ENCODE measurements at places on chromosomes 6 and 20. TPM values are rescaled to one million over a fixed set of nuclear protein-coding genes. Genes with fewer than 3 reads are reported as not detected.

DNA sequence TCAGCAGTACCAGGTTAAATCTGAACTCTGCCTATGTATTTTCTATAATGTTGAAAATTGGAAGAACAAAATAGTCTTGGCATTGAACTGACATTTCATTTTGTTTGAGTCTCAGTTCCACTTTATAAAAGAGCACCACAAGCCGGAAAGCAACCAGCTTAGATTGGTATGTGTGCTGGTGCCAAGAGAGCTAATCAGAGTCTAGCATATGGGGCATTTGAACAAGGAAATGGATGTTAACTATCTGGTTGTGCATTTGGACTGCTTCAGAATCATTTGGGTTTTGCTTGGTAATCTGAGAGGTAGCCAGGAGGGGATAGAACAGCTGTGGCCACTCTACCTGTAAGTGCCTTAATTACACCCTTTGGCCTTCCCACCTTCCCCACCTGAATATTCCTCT, 184.8 kb downstream of the GRIK2 start:
- DNase-seq = no peak

DNA sequence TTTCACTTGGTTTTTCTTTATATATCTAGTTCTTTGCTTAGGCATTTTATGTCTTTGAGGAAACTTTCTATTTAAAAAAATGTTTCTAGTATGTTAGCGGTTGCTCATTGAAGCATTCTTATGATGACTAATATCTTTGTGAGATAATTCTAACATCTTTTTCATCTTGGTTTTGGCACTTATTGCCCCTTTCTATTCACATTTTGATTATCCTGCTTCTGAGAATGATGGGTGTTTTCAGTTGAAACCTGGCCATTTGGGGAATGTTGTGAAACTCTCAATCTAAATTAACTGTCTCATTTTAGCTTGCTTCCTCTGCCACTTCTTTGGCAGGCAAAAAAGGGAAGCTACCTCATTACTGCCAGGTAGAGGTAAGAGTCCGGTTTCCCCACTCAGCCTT, 683.1 kb downstream of the DOK5 start:
- DNase-seq = no peak

DNA sequence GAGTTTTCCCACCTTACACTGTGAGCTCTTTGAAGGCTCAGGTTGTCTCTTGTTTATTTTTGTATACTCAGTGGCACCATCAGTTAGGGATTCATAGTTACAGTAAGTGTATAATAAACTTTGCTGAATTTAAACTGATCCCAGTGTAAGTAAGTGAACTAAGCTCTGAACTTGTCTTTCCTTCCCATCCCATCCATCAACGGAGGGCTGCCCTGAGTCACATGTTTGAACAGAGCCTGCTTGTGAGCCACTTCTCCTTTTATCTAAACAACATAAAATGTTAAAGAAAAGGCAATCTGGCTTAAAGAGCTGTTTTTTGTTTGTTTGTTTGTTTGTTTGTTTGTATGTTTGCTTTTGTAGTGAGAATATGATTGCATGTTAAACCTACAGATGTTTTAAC, 185.7 kb upstream of the MARCKS start:
- DNase-seq = peak; percentile 46

DNA sequence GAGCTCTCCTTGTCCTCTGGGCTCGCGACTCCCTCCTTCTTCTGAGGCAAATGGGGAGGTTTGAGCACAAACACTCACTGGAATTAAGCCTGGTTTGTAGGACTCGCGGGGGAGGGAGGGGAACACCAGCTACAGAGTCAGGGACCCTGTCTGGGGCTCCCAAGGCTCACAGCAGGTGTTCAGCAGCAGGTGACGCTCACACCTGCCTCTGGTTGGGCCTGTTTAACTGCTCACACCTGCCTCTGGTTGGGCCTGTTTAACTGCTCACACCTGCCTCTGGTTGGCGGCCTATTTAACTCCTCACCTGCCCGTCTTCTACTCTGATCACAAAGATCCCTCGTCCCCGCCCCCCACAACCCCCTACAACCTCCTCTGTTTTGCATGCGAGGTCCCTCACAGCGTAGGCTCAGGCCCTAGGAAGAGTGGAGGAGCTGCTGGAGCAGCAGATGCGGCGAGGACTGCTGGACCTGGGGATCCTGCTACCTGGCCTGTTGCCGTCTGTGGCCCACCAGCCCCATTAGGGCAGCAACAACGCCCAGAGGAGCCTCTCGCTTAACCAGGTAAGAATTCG, 181.9 kb downstream of the ERMARD start:
- no peak for DNase-seq

DNA sequence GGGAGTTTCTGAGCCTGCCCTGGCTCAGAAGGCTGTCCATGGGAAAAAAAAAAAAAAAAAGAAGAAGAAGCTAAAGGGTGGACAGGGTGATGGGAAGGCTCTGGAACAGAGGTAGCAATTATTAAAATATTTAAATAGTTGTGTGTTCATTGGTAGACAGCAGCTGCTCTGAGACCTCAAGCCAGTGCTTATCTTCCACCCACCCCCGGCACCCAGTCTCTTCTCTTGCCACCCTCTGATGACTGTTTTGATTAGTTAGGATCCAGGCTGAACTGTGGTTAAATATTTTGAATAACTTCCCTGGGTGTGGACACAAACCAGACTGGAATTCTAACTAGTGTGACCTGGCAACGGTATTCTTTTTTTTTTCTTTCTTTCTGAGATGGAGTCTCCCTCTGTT, 16.9 kb upstream of the SRSF3 start:
- no peak for DNase-seq

PLTP gene
- total RNA-seq = 172 TPM

DNA sequence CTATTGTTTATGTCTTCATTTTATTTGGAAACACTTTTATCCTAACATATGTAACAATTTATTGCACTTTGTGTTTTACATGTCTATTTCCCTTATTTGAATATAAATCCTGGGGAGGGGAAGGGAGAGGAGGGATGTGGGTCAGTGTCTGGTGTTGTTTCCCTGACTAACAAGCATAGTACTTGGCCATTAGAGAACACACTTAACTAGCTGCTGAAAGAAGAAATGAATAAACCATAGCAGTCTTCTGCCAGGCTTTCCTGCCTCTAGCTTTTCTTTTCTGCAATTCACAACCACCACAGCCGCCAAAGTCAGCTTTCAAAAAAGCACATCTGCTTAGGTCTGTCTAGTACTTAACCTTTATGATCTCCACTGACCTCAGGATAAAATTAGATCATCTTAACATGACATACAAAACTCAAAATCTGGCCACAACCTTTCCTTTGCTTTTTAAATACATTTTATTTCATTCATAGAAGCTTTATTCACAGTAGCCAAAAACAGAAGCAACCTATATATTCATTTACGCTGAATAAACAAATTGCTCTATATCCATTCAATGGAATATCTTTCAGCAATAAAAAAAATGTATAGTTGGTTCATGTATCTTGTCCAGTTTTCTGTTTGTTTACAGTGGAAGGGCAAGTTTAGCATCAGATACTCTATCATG, 16.3 kb downstream of the PDSS2 start:
- no peak for DNase-seq

ROS1 gene
- total RNA-seq = 305 TPM

GRCh38 chr20:41380551-41381193, 14.1 kb upstream of the EMILIN3 start:
- no peak for DNase-seq

CTCFL gene
- total RNA-seq = not detected

- DNase-seq = no peak
These were observed 71.8 kb upstream of the L3MBTL3 start for GRCh38 chr6:129946439-129947140.

DNA sequence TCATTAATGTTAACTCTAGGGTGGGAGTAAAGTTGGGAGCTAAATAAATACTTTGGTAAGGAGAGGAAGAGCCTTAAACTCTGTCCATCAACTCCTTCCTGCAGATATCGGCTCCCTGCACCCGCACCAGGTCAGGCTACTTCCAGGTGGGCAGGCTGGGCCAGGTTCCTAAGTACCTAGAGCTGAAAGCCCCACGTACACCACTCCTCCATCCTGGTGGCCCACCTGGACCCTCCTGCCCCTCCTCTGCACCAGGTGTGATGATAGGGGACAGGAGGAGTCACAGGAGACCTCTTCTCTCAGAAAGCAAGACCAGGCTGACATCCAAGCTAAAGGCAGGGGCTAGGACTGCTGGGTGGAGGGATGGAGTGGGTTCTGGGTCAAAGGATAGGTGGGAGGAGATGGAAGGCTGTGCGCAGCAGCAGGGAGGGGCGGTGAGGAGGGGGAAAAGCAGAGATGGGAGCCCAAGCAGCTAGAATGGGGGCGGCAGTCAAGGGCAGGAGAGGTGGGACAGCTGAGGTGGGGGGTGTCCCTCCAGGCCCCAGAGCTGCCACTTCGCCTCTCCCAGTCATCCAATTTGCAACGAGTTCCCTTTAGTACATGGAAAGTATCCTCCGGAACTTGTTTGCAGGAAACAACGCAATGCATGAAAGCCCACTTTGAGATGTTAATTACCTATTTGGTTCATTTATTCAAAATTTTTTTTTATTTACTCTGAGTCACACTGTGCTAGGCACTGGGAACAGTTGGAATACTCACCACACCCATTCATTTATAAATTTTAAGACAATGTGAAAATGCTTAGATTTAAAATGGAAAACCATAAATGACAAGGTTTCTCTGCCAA, 15.2 kb upstream of the TOX2 start:
- DNase-seq = no peak

DNA sequence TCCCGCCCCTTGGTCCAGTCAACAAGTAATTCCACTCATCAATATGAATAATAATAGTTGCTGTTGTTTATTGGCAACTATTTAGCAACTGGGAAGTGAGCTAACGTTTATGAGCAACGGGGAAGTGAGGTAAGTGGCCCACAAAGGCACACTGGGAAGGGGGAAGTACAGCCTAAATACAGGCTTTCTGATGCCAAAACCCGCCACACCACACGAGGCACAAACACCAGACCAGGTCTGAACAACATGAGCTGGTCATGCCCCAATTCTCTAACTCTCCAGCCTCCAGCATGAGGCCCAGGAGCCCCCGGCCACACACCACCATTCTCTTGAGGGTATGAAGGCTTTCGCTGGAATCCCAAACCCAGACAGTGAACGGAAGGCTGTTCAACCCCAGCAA, 50.8 kb downstream of the PREX1 start:
- DNase-seq = no peak

IL17F gene
- total RNA-seq = not detected

GRCh38 chr20:46332373-46333160, 24.3 kb upstream of the CDH22 start:
- DNase-seq = no peak

UNC5CL gene
- 2.3 TPM for total RNA-seq

GRCh38 chr20:25637247-25637646, 13.4 kb upstream of the NANP start:
- no peak for DNase-seq

MAP1LC3A gene
- 17.4 TPM for total RNA-seq

VWA7 gene
- total RNA-seq = 4.6 TPM

DNA sequence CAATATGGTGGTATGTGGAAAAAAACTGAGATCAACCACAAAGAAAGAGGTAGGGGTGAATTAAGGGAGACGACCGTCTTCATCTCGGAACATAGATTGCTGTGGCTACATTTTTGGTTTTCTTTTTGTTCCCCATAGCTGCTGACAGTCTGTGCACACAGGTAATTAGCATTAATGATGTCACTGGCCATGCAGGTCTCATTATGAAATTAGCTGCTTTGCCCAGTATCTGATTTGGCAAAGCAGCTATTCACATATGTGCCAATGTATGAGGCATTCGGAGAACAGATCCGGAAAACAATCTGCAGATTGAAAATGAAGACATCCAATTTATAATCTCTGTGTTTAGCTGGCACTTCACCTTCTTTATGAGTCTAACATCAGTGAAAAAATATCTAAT, 13.1 kb downstream of the NOX3 start:
- DNase-seq = no peak

VIP gene
- 1.4 TPM for total RNA-seq

GRCh38 chr20:16562259-16562658, 11.0 kb downstream of the KIF16B start:
- no peak for DNase-seq

DNA sequence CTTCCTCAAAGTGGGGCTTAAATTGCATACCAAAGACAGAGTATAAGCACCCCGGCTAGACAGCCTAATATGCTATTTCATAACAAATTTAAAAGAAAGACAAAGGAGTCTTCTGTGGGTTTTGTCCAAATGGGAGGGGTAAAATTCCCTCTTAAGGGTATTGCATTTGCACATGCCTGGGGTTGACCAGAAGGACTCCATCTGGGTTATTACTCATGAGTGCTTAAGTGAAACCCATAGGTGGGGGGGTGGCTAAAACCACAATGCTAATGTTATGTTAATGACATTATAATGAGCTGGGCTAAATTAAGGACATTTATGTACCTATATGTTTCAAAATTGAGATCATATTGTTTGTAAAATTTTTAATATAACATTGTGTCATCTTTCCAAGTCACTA, 15.0 kb downstream of the IMPG1 start:
- DNase-seq = no peak

GRCh38 chr20:20897145-20897544, 184.7 kb upstream of the RALGAPA2 start:
- DNase-seq = no peak

DNA sequence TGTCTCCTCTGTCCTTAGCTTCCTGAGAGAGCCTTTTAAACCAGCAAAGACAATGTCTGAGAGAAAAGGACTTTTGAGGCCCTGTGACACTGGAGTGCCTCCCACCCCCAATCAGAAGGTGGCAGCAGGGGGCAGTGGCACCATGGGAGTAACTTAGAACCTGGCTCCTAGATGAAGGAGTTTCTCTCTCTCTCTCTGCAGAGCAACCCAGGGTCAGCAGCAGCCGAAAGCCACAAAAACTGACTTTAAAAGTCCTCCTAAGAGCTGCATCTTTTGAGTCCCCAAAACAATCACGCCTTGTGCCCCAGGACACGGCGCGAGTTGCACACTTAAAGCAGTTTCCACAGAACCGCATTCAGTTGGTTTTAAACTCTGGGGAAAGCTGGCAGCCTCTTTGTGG, 5.3 kb upstream of the TCP11 start:
- DNase-seq = no peak

- DNase-seq = no peak
These were observed 22.6 kb upstream of the SYNDIG1 start for GRCh38 chr20:24446811-24447210.

HS3ST5 gene
- total RNA-seq = 0.06 TPM

- DNase-seq = no peak
These were observed 142.1 kb upstream of the SHLD1 start for GRCh38 chr20:5608104-5608441.

- no peak for DNase-seq
These were observed 79.0 kb upstream of the ATXN1 start for GRCh38 chr6:16840291-16840690.

GRCh38 chr20:19213946-19214490, 1.6 kb downstream of the SLC24A3 start:
- no peak for DNase-seq

SULF2 gene
- total RNA-seq = 40.4 TPM

GRCh38 chr20:36216314-36217025, 19.8 kb upstream of the AAR2 start:
- DNase-seq = no peak

DNA sequence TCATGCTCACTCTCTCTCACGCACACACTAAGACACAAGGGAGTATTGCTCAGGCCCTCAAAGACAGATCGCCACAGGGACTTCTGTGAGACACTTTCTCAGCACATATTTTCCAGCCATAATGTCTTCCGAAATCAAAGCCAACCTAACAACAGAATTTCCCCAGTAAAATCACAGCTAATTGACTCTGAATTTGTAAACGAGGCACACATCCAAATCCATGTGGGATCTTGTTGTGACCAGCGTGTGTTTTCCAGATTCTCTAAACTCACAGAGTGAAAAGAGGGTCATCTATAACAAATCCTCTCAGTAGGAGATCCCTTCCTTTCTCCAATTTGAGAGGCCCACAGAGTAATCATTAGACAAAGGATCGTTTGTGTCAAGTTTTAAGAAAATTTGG, 280.4 kb downstream of the PACRG start:
- DNase-seq = peak; percentile 42

- DNase-seq = peak; percentile 59
These were observed 1234.7 kb upstream of the GJE1 start for GRCh38 chr6:140897804-140898573.

Data from left lung (tissue), 14 donors.